ENCODE measurements at places on chromosomes 7 and 10. TPM values are rescaled to one million over a fixed set of nuclear protein-coding genes. Genes with fewer than 3 reads are reported as not detected.
A peak's percentile ranks its signal among the peaks of the same experiment; 100 is the strongest.

GDF2 gene
- not detected for polyA plus RNA-seq

NOS3 gene
- 7.7 TPM for polyA plus RNA-seq

ANXA8 gene
- 0.14 TPM for polyA plus RNA-seq

TFR2 gene
- polyA plus RNA-seq: 1.1 TPM

RBP3 gene
- polyA plus RNA-seq: 0.07 TPM

GALNT17 gene
- 3.3 TPM for polyA plus RNA-seq

CC2D2B gene
- polyA plus RNA-seq: 1.0 TPM

DNA sequence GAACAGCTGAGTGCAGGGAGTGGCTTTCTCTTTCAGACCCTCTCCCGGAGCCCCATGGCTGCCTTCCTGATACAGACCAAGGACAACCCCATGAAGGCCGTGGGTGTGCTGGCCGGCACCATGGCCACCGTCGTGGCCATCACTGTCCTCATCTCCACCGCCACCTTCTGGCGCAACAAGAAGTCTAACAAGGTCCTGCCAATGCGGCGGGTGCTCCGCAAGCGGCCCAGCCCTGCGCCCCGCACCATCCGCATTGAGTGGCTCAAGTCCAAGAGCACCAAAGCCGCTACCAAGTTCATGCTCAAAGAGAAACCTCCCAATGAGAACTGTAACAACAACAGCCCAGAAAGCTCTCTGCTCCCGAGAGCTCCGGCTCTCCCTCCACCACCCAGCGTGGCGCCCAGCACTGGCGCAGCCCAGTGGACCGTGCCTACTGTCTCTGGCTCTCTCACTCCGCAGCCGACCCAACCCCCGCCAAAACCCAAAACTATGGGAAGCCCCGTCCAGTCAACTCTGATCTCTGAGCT is 11.2 kb downstream of the LRIT2 start:
- no peak for DNase-seq

- no peak for DNase-seq
Measured at GRCh38 chr10:70669732-70670317, 2.5 kb upstream of the ADAMTS14 start.

DNA sequence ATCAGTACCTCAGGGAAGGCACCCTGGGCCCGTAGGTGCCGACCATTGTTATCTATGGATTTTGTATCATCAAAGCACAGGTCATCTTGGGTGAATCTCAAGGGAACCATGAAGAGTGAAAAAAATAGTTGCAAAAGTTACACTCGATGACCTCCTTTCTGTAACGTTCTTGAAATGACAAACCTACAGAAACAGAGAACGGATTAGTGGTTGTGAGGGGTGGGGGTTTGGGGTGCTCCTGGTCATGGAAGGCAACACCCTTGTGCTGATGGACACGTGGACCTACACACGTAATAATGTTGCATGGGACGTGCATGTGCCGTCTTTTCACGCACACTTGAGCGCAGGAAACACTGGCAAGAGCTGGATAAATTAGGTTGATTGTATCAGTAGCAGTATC is 655.9 kb downstream of the SDK1 start:
- no peak for DNase-seq

DNA sequence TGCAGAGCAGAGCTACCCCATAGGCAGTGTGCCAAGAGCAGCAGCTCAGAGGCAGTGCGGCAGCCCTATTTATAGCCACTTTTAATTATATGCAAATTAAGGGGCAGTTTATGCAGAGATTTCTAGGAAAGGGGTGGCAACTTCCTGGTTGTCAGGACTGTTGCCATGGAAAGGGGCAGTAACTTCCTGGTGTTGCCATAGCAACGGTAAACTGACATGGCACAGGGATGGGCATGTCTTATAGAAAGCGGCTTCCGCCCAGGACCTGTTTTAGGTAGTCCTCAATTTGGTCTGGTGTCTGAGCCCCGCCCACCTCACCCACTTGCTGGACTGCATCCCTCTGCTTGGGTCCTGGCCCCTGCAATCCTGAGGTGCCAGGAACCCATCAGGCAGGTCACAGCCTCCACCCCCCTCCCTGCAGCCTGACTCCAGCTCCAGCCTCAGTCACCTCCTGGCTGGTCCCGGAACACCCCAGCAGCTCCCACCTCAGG is 115.8 kb downstream of the TMEM130 start:
- DNase-seq: no peak

GRCh38 chr10:34177445-34177844 is 637.7 kb downstream of the PARD3 start:
- no peak for DNase-seq

- DNase-seq: no peak
Measured at GRCh38 chr10:98417481-98417959, 2.5 kb upstream of the PYROXD2 start.

DNA sequence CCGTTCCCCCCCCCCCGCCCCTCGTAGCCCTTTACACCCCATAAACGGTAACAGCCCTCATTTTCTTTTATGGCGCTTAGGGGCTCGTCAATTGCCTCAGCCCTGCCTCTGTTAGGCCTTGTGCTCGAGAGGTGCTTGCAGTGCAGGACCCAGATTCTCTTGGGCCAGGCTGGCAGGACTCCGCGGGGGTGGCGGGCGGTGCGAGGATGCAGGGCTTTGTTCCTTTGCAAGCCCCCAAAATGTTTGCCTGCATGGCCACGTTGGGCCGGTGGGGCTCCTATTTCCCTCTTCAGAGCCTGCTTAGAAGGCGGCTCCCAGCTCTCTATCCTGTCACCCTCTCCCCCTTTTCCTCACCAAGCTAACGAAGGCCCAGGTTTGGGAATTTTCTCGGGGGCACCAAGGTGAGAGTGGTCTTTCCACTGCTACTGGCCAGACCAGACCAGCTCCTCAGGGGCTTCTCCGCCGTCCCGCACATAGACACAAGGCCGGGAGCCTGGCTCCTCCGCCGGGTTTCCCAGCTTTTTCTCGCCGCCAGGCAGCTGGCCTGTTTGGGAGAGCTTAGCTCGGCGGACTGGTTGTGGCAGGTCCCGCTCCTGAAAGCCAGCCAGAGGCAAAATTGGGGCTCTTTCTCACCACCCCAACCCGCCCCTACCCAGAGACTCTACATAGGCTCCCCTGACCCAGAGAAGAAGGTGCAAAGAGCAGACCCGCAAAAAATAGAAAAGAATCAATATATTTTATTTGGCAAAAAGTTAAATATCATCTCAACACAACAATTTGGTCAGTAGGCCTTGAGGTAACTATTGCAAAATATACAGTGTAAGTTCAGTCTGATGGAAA is 3.4 kb downstream of the HOXA9 start:
- no peak for DNase-seq

DNA sequence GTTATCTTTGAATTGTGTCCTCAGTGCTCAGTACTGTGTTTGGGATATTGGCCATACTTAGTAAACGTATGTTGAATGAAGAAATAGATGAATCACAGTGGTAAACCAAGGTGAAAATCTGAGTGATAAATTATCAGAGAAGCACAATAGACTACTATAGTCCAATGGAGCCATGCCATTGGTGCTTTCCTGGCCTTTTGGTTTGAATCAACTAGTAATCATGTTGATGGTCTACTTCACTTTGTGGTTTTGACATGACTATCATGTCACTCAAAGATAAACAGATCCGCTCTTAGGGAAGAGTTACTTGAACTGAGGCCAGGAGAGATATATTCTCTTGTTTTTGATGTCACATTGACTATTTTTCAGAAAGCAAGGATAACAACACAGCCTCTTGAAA is 86.1 kb upstream of the IGFBP3 start:
- no peak for DNase-seq

- no peak for DNase-seq
Measured at GRCh38 chr10:43689618-43689954, 40.9 kb upstream of the ZNF32 start.

DNA sequence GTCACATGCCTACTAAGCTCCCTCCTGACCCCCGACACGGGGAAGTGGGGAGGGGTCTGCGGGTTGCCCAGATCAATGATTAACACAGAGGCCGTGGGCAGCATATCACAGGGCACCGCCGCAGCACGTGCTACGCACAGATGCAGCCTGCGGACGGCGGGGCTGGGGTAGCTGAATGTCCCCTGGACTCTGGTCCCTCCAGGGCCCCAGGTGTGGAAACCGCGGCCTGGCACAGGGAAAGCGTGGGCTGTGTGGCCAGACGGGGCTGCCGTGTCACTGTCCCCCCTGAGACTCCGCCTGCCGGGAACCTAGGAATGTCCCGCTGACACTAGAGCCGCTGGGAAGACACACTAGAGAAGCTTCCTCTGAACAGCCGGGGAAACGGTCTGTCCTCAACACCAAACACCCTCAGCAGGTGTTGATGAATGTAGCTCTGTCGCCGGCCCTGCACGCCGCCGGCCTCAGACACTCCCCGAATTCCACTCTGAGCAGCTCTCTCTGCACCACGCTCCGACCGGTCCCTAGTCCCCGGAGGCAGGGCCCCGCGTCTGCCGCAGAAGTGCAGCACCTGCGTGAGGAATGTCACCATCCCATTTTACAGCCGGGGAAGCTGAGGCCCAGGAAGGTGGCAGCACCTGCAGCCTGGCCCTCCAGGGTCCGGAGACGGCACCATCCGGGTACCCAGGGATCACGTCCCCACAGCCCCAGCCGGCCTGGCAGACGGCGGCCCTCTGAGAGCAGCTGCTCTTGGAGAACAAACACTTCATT is 33.4 kb upstream of the PDGFA start:
- no peak for DNase-seq

DNA sequence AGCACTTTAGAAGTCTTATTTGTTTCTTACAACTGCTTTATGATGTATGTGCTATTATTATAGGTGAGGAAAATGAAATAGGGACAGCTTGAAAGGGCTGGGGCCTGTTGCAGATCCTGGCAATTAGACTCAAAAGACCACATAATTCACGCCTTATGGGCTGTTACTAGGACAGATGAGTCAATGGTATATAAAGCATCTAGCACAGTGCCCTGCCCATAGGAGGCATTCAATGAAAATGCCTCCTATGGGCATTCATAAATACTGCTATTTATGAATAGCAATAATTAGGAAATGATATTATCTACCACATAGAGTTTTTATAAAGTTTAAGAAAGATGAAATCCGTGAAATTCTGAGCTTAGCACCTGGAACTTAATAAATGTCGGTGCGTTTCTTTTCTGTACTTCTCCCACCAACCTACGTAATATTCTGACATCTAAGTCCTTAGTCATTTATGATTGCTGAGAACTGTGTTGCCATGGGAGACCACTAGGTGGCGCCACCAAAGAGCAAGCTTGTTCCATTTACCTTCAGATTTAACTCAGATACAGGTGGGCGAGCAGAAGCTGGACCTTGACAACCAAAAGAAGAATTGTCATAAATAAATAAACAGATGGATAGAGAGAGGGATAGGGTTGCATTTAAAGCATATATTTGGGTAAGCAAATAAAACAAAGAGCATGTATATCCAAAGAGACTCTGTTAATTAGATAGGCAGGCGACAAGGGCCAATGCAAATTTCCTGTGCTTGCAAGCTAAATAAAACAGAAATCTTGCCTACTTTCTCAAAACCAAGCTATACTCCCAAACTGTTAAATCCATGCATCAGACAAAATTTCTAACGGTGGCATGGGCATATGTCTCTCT is 699.9 kb downstream of the INHBA start:
- no peak for DNase-seq

DNA sequence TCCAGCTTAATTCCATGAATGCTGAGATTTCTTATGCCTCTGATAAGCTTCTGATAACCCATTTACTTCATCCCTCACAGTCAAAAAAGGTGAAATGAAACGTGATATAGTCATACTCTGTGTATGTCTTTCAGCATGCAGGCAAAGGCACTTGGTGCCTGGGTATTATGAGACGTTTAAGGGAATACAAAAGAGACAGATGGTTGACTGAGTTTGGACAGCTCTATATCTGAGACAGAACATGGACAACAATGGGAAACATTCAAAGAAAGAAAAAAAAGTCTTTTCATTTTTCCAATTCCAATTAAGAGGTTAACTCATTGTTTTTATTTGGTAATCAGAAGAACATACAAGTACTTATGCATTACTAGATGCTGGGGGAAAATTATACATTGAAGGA is 96.2 kb downstream of the PPP1R17 start:
- no peak for DNase-seq

DNA sequence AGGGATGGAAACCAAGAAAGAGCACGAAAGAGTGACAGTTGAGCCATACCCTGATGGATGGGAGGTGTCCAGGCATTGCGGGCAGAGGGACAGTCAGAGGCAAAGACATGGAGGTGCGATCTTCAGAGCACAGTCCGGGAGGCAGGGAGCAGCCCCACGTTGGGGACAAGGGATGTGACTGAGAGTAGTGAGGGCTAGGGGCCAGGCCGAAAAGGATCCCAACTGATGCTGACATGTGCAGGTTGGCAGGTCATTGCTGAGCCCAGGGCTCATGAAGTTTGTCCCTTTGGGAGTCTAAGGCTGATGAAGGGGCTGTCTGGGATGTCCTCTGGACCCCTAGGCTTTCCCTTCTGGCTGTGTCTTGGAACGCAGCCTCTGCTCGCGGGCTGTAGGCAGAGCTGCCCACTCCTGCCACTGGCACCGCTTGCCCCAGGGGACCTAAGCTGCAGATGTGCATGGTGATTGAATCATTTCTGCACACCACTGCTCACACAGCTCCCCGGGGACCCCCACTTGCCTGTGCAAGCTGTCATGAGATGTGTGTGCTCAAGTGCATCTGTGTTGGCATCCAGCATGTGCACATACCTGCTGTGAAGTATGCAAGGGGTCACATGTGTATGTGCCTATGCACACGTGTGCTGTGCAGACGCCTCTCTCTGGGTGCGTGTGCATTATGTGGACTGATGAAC is 125.1 kb downstream of the ZMIZ1 start:
- DNase-seq: no peak

DNA sequence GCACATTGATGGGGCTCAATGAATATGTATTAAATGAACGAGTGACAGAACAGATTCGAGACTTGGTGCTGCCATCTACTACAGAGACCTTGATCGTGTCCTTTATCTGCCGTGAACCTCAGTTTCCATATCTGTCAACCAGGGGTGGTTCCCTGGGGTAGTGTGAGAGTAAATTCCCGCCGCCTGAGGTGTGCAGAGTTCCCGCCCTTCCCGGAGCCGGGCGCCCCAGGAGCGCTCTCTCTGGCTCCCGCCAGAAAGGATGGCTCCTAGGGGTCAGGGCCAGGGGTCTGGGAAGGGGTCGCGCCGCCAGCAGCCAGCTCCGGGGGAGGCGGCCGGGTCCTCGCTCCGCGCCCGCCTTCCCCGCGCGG is 333 bp upstream of the PLCE1 start:
- DNase-seq: no peak

DNA sequence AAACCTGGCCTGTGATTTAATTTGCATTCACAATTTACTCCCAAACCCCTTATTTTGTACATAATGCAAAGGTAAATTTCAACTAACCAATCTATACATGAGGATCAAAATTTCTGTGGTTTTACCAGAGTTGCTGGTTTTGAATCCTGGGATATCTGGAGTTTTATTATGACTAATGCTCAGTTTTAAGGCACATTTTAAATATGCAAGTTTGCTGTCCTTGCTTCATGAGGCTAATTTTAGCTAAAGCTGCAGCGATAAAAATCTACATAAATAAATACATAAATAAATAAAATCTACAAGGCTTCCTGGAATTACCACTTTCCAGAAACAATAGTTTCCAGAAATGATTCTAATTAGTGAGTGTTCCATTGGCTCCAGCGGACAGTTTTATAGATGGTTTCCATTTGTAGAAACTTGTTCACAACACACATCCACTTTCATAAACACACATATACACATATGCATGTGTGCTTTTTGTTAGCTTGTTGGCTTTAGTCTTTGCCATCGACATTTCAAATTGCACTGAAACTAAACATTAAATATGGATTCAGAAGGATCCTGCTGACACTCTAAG is 339.5 kb upstream of the NRP1 start:
- DNase-seq: no peak

GRCh38 chr10:80460399-80461207 is 6.5 kb downstream of the TSPAN14 start:
- DNase-seq: peak; percentile 44

- DNase-seq: no peak
Measured at GRCh38 chr7:47351233-47352154, 230.4 kb downstream of the TNS3 start.

- DNase-seq: no peak
Measured at GRCh38 chr7:91338226-91339020, 74.2 kb downstream of the FZD1 start.
